ENCODE measurements at places on chromosomes 13 and 19.

DNA sequence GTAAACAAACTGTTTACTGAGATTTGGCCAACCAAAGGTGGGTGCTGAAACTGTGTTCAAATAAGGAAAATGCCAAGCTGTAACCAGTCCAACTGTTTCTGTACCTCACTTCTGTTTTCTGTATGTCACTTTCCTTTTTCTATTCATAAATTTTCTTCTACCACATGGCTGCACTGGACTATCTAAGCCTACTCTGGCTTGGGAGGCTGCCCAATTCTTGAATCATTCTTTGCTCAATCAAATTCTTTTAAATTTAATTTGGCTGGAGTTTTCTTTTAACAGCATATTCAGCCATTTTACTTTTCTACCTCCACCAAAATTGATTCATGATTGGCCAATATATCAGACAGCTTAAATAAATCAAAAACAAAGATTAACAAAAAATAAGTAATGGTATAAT lies 1575.5 kb upstream of the SPRY2 start:
- DNase-seq, result no peak

- no peak for DNase-seq
Observed at GRCh38 chr13:97946951-97947588, 6.4 kb upstream of the IPO5 start.

DNA sequence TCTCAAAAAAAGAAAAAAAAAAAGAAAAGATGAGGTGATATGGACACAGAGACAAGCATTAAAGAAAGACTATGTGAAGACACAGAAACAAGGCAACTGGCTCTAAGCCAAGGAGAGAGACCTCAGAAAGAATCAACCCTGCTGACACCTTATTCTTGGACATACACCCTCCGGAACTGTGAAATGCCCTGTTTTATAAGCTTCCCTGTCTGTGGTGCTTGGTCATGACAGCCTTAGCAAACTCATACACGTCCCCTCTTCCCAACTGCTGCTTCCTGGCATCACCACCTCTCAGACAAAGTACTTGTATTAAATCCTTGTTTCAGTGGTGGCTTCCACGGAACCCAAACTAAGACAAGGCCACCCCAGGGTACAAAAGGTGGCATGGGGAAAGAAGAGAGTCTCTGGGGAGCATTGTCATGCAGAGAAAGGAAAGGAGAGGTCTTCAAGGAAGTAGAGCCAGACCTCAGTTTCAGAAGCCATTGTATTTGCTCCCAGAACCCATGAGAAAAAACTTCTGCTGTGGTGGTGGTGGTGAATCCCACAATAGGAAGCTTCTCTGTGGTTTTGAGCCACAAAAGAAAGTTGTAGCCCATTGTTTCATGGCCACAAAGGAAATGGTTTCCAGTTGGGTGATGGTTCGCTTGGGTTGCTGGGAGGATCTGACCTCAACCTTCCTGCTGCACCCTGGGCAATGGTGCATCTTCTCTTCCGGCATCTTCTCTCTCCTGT lies 16.3 kb upstream of the TSPAN16 start:
- no peak for DNase-seq

GRCh38 chr19:43634068-43634467 lies 5.6 kb downstream of the CADM4 start:
- no peak for DNase-seq

DNA sequence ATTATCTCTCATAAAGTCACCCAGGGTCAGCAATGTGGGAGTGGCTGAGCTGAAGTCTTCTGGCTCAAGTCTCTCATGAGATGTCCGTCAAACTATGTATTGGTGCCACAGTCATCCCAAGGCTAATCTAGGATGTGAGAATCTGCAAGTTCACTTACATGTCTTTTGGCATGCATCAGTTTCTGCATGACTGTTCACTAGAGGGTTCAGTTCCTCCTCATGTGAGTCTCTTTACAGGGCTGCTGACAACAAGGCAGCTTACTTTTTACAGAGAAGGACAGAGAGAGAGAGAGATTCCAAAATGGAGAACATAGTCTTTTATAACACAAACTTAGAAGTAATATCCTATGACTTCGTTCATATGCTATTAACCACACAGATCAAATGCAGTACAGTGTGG lies 328.8 kb upstream of the SLITRK1 start:
- DNase-seq, result no peak

GRCh38 chr13:54511366-54511765 lies 1482.8 kb downstream of the OLFM4 start:
- DNase-seq, result no peak

GRCh38 chr19:16957151-16957701 lies 68.4 kb downstream of the F2RL3 start:
- DNase-seq, result no peak

GRCh38 chr19:900043-900301 lies 6.7 kb downstream of the RNU6-9 start:
- no peak for DNase-seq
